RPMI7951 (cell line): ENCODE measurements at places on chromosomes 6 and 20. TPM values are rescaled to one million over a fixed set of nuclear protein-coding genes. Genes with fewer than 3 reads are reported as not detected.

- peak; percentile 77 for DNase-seq
Observed at GRCh38 chr6:108608453-108609275, 47.9 kb downstream of the FOXO3 start.

DNA sequence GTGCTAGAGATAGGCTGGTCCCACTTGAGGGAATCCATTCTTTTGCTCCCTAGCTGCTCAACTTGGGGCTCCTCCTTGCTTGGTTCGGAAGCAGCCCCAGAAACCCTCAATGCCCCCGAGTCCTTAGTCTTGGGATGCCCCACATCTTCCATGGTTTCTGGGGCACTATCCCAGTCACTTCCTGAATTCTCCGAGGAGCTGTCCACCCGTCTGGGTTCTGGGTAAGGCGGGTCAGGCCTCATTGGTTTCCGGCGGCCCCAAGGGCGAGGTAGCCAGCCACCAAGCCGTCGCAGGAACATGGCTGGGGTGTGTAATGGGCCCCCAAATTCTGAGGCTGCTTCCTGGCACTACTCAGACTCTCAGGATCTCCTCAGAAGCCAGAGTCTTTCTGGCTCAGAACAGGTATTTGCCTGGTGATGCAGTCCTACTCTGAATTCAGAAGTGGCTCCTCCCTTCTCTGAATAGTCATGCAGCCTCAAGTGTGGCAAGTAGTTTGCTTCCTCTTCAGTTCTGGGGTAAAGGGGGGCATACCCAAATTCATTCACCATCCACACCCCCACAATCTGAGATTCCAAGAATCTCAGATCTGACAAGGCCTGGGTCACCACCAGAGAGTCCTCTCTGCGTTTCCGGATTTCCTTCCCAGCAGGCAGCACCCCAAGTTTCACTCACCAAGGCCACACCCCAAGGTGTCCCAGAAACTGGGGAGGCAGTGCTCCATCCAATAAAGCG, 763 bp downstream of the C6orf47 start:
- DNase-seq, result peak; percentile 43

DNA sequence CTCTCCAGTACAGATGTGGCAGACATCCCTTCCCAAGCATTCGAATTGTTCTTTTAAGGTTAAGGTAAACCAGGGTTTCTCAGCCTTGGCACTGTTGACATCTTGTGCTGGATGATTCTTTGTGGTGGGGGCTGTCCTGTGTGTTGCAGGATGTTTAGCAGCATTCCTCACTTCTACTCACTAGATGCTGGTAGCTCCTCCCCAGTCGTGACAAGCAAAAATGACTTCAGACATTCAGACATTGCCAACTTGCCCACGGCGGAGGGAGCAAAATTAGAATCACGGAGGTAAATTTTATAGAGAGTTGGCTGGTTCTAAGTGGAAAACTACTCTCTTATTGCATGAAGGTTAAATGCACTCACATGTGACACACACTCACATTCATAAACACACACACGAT, 188.7 kb downstream of the GMPR start:
- no peak for DNase-seq

DNA sequence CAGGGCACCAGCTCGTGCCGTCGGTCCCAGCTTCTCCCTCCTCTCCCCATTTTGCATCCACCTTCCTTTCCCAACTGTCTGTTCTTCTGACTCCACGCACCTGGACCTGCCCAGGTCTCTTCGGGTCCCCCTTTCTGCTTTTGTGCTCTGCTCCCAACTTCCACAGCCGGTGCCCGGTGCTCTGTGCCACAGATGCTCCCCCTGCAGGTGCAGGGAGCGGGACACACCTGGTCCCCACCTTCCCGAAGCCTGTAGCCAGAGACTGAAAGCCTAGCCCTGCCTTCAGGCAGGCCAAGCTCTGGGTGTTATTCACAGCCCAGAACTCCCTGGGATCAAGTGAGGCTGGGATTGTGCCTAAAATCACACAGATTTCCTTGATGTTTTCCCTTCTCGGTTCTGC, 24.6 kb upstream of the BMP7 start:
- no peak for DNase-seq

ADGRF5 gene
- total RNA-seq, result 0.12 and 0.20 TPM in 2 replicates

DNA sequence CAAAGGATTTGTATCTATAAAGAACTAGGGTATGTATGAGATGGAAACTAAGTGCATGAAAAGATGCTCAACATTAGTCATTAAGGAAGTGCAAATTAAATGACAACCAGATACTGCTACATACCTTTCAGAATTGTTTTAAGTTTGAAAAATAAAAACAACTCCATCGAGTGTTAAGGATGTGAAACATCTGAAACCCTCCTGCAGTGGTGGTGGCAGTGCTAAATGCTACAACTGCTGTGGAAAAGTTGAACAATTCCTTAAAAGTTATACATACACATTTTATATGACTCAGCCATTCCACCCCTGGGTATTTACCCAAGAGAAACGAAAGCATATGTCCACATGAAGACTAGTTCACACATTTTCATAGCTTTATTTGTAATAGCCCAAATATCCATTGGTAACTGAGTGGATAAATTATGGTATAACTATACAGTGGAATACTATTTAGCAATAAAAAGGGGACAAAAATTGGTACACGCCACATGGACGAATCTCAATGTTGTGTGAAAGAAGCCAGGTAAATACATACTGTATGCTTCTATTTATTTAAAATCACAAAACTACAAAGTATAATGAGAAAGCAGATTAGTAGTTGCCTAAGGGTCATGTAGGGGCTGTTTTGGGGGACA, 10.6 kb downstream of the ARMH2 start:
- no peak for DNase-seq

GTSF1L gene
- total RNA-seq, result not detected in 2 replicates

IL17A gene
- total RNA-seq, result 0.10 and 0.12 TPM in 2 replicates

- no peak for DNase-seq
Observed at GRCh38 chr6:169789146-169789943, 37.9 kb downstream of the ERMARD start.
